ENCODE measurements at places on chromosomes 13 and 19.

DNA sequence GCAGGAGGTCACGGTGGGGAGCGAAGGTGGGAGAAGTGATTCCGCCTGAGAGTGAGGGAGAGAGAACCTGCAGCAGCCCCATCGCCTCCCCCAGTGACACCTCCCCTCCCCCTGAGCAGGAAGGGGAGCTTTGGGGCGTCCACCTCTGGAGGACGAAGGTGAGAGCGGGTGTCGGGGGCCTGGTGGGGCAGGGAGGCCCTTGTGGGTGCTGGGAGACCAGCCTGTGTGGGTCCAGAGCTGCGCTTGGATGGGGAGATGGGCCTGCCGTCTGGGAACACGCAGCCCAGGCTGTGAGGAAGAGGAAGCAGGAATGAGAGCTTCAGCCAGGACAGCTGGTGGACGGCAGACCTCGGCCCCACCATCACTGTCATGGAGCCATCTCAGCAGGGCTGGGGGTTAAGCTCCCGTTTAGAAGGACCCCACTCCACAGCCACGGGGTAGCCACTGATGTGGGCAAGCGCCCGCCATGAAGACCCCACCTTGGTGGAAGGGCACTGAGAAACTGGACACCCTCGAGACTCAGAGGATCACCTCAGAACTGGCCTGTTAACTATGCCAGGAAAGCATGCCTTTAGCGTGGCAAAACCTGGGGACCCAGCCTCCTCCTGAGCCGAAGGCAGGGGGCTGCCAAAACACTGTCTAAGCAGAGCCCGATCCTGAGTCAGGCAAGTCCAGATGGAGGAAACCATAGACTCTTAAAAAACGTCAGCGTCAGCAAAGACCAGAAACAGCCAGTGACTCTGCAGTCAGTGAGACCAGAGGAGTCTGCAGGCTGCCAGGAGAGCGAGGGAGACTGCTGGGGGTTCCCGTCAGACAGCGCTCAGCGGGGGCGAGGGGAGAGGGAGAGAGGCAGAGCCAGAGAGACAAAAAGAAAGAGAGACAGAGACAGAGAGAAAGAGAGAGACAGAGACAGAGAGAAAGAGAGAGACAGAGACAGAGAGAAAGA lies 6.4 kb upstream of the PROZ start:
- peak; percentile 39 for DNase-seq

DNA sequence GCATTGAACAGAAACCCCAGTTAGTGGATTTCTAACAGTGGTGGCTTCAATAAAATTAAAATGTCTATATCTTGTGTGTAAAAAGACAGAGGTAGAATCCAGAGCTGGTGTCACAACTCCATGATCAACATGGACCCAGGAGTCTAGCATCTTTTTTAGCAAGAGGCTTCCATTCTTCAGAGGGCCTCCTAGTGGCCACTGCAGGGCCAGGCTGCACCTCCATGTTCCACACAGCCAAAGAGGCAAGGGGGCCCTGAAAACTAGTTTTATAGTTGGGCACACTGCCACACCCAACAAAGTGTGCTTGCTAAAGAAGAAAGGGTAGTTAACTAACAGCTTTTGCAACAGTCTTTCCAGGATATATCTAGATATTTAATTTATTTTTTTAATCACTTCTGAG lies 12.9 kb downstream of the N4BP2L1 start:
- DNase-seq = no peak

GRCh38 chr13:102830646-102831045 lies 15.2 kb upstream of the ERCC5 start:
- DNase-seq = no peak

- DNase-seq = no peak
These were observed 1.5 kb downstream of the PLEKHF1 start for GRCh38 chr19:29666578-29667386.

DNA sequence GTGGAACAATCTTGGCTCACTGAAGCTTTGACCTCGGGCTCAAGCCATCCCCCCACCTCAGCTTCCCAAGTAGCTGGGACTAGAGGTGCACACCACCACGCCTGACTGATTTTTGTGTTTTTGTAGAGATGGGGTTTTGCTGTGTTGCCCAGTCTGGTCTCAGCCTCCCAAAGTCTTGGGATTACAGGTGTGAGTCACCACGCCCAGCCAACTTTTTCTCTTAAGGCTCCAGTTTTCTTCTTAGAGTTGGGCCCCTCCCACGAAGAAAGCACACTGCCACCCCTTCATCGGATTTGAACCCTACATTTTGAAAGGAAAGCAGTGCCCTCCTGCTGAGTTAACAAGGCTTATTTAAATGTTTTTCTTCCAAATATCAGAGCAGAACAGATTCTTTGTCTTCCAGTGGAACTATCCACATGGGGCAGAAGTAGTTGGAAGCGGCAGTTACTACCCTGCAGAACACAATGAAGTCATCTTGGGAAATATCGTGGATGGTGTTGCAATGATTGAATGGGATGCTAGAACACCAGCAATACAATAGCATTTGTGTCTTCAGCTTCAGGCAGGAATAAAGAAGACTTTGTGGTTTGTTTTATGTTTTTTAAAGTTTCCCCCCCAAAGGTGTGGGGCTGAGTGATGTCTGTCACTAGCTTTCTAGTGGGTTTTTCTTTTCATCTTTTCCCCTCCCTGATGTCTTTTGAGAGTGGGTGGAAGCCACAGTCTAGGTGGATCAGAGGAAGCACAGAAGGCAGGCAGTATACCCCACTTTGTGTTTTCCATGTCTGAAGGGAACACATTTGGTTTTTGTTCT lies 8.9 kb downstream of the ACTN4 start:
- peak; percentile 37 for DNase-seq

GRCh38 chr19:48338802-48339503 lies 13.6 kb downstream of the EMP3 start:
- DNase-seq = no peak

DNA sequence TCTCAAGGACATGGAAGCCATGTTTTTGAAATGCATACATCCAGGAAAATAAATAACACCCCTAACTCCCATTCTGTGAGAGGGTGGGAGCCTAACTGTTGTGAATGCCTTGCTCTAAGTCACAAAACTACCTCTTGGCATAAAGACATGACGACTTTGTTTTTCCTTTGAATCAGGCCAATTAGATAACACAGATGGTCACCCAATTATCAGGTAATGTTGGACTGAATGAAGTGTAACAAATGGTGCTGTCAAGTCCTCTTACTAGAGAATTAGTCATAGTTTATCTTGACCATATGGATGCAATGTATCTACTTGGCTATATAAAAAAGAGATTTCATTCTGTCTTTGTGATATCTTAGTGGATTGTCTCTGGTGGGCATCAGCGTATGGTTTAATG lies 553.6 kb upstream of the ATXN8OS start:
- DNase-seq = no peak

DNA sequence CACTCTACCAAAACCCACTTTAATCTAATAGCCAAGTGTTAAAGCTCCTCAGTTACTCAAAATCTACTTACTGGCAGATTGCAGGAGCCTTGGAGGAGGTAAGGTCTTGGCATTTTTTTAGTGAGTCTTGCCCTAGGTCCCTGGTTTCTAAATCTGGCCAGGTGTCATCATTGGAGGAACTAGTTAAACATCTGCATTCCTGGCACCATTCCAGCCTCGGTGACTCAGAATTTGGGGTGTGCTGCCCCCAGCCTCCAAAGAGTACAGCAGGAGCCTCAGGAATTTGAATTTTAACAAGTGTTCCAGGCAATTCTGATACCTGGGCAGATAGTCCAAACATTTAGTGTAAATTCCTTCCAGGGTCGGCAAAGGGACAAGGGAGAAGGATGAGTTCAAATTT lies 37.4 kb downstream of the KLF5 start:
- no peak for DNase-seq

DNA sequence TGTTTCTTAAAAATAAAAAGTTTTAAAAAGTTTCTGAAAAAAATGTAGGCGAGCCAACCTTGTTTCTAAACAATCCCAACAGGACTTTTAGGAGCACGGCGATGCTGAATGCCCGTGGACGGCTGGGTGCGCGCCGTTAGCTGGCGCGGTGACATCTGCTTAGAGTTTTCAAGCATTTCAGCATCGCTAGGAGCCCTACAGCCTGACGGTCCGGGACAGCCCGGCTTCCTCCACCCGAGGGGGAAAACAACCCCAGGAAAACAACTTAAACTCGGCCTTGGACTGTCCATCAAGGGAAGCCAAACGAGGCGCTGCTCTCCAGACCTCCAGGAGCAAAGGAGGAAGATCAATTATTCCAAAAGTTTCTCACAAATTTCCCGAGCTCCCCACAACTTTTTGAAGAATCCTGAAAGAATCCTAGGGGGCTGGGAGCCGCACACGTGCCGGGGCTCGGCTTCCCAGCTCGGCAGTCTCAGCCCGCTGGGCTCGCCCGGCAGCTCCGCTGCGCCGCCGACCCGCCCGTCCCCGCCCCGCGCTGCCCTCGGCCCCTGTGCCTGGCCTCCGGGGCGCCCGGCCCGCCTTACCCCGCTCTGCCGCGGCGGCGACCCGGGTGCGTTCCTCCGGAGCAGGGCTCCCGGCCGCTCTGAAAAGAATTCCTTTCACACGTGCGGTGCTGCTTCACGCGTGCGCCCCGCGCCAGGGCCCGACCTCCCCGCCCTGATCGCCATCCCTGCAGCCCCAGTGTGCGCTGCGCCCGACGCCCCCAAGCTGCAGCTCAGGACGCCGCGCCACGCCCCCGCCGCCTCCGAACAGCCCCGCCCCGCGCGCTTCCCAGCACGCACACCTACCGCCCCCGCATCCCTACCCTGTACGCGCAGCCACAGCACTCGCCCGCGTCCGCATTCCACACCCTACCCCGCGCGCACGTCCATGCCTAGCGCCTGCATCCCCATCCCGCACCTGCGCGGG lies at the start of gene GJA3:
Gene GJA3 (minus strand): TSS at position 747 of the 969 bp plus-strand sequence. CDS start 17,764 bp downstream, outside the sequence.
- peak; percentile 76 for DNase-seq

DNA sequence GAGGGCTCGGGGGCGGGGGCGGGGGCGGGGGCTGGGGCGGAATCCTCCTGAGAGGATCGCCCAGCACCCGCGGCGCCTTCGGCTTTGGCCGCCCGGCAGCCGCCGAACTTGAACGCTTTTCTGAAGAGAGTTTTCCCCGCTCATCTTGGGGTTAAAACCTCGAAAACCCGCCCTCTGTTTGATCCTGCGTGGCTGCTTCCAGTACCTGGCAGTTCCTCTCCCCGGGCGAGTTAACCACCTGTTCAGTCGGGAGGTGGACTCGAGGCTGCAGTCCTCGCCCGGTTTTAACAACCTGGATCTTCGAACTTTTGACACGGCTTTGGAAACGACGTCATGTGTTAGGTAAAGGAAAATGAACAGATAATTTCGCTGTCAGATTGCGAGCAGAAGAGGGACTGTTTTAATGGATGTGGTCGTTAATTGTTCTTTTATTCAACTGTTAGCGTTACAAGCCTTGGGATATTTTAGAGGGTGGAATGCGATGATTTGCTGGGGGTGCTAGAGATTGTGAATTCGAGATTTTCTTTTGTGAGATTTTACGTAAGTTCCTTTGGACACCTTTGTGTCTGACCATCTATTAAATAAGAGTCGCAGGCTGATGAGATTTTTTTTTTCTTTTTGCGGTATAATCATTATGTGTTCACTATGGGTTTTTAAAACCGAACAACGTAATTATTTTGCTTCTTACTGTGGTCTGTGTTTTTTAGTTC lies 1.0 kb downstream of the FNDC3A start:
- DNase-seq = no peak

GRCh38 chr13:94829185-94829836 lies 117.0 kb upstream of the SOX21 start:
- DNase-seq = no peak

DNA sequence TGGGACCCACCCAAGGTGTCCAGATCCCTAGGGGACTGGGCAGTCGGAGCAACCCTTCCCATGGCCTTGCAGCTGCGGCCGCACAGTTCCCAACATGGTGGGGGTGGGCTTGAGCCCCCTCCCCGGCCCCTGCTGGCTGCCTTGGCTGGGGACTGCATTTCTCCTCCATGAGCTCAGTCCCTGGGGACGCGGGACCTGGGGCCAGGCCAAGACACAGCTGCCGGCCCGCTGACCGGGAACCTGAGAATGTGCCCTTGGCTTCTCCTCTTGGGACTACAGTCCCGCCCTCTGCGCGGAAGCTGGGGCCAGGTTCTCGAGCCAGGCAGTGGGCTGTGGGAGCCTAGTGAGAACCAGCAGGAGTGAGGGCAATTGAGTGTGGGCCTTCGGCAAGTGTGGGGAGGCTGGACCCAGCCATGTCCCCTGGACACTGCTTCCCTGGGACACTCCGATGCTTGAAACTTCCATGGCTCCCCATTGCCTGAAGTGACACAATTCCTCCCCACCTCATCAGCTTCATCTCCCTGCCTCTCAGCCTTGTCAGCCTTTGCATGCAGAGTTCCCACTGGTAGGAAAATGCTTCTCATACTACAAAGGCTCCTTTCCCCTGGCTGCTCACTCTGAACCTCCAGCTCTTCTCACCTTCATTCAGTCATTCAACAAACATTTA lies 13.1 kb upstream of the NOTCH3 start:
- DNase-seq = no peak

GRCh38 chr19:19206938-19207337 lies 3.7 kb upstream of the NR2C2AP start:
- DNase-seq = no peak

GRCh38 chr19:3285647-3286176 lies 61.3 kb downstream of the CELF5 start:
- no peak for DNase-seq

- DNase-seq = no peak
These were observed 606 bp downstream of the SYNGR4 start for GRCh38 chr19:48364598-48365348.

- no peak for DNase-seq
These were observed 66.6 kb downstream of the ARHGEF18 start for GRCh38 chr19:7415163-7415856.

All from activated CD8-positive, alpha-beta memory T cell treated with anti-CD3 and anti-CD28 coated beads, Interleukin-2, amount 50 U/mL, for 4 hours (primary cell).